B cell (primary cell): ENCODE measurements at places on chromosomes 5 and 9. TPM values are rescaled to one million over a fixed set of nuclear protein-coding genes. Genes with fewer than 3 reads are reported as not detected.

- no peak for DNase-seq
Observed at GRCh38 chr5:4156153-4156552, 560.5 kb downstream of the IRX1 start.

DNA sequence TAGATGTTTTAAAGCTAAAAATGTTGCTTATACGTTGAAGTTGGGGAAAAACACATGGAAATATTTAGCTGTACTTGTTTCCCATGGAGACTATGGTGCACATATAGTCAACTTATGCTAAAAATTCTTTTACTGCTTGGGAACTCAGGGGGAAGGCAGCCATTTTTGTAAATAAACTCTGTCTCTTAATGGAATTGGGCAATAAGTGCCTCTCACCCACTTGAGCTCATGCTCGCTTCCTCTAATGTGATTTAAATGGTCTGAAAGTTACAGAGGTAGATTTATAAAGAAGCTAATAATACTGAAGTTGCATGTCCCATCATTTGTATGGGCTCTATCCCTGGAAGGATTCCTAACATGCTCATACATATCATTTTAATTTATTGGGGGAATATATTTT, 523.8 kb downstream of the RASEF start:
- DNase-seq, result no peak

The ADAMTSL1 gene
- not detected in 2 replicates for polyA plus RNA-seq

- DNase-seq, result no peak
Observed at GRCh38 chr9:119101048-119101447, 268.2 kb downstream of the BRINP1 start.

The CMYA5 gene
- polyA plus RNA-seq, result 0.01 and 0.07 TPM in 2 replicates

GRCh38 chr5:19258686-19259085, 729.3 kb downstream of the CDH18 start:
- DNase-seq, result no peak

The PCDHB10 gene
- not detected in 2 replicates for polyA plus RNA-seq

The STING1 gene
- polyA plus RNA-seq, result 2.8 and 5.3 TPM in 2 replicates

The RLN2 gene
- polyA plus RNA-seq, result 0.23 and 0.94 TPM in 2 replicates

The RASGRF2 gene
- polyA plus RNA-seq, result 0.04 and 0.42 TPM in 2 replicates

DNA sequence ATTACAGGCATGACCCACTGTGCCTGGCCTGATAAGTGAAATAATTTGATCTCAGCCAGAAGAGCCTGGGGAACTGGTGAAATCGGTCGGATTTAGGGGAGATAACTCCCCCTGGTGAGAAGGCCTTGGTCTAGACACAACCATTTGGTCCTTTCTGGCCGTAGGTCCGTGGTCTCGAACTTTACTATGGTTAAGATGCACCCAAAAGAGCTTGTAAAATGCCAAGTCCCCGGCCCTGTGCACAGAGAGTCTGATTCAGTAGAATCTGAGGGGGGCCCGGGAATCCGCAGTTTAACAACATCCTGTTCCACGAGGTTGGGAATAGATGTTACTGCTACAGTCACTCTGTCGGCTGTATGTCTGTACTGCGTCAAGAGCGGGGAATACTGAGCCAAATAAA, 140.7 kb downstream of the C9orf50 start:
- no peak for DNase-seq

DNA sequence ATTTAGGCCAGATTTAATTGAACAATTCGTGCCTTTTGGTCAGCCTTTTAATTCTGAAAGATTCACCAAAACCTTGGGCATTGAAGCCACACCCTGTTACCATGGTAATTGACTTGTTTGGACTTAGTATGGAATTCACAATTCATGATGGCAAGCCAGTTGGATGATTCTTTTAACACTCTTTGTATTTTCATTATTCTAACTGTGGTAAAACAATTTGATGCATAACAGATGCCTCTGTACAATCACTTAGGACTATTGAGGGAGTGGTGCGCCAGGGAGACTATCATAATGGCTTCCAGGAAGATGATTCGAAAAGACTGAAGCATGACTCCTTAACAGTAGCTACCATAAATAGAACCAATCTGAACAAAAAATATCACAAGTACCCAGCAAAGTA, 381.1 kb upstream of the ADAMTS16 start:
- no peak for DNase-seq

DNA sequence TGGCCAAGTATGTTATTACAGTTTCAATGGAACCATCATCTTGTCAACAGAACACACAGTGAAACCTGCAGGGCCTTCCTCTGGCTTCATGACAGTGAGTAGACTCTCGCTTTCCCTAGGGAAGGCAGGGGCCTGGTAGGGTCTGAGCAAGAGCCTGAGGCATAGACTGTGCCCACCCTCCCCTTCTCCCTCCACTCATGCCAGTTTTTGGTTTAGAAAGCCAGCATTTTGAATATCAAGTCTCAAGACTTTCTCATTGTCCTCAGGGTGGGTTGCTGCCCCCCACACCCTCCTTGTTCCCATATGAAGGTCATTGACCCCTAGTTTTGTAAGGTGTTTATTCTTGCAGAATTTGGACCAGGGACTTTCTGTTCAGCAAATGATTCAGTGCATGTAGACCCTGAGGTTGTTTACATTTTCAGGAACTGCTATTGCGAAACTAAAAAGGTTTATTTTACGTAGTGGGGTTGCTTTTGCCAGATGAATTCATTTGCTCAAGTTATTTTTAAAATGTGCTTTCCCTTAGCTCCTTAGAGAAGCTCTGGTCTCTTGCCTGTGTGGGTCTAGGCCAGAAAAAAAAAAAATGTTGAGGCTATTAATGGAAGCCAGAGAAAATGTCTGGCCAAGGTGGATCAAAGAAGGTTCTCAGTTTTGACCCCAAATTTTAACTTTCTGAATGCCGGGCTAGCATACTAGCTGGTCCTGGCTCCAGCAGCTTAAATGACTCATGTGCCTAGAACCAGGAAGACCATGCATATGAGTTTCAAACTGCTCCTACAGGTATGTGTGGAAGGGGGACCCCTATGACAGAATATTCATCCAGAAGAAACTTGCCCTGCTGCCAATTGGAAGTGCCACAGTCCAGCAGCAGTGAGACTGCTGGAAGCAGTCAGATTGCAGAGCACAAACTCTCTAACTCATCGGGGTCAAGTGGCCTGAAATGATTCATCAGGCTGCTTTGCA, 10.1 kb upstream of the MOB3B start:
- DNase-seq, result no peak
